ENCODE measurements at places on chromosomes 7 and 10. TPM values are rescaled to one million over a fixed set of nuclear protein-coding genes. Genes with fewer than 3 reads are reported as not detected.

The CFTR gene
- not detected for total RNA-seq

The CPA2 gene
- not detected for total RNA-seq

The AKR1D1 gene
- not detected for total RNA-seq

DNA sequence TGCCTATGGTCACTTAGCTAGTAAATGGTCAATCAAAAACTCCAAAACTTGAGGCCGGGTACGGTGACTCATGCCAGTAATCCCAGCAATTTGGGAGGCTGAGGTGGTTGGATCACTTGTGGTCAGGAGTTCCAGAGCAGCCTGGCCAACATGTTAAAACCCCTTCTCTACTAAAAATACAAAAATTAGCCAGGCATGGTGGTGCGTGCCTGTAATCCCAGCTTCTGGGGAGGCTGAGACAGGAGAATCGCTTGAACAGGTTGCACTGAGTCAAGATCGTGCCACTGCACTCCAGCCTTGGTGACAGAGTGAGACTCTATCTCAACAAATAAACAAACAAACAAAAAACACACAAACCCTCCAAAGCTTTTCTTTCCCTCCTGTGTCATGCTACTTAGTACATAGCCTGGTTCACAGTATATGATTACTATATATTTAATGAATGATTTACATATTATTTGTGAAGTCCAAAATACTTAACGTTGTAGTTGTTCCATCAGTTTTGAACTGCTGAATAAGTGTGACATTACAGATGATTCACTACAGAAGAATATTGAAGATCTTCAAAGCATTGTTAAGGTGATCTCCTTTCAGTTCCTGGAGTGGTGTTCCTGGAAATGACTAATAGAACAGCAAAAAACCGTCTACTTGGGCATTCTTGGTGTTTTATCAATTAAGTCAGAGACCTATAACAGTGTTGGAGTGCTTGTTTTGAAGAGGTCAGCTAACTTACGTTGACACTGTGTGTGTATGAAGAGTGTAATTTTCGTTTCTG, 72.9 kb downstream of the ADK start:
- H3K4me3 ChIP-seq, result no peak overlapping the region
- peak; percentile 66 for DNase-seq
- H3K27ac ChIP-seq, result peak overlapping the region; percentile 28
- no peaks in the 10 kb centered on the region for H3K36me3 ChIP-seq
- H3K4me1 ChIP-seq, result peaks cover 33% of the 10 kb centered on the region

DNA sequence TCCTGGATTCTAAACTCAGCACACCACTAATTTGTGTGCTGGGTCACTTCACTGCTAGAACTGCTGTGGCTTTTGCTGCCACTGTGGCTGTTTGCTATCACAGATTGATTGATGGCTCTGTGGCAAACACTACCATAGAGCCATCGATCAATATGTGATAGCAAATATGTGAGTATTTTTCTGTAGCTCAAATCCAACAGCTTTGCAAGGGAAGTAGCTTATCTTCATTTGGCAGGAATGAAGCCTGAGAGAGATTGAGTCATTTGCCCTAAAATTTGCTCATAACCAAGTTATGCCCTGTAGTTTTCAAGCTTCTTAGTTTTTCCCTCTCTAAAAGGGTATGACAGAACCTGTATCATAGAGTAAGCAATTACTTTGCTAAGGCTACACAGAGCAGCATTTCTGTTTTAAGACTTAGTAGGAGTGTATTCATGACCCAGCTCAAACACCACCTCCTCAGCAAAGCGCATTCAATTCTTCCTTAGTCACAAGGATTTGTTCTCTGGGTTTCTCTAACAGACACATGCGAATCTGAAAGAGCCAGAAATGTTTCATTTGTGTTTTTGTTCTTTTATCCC, 43.1 kb downstream of the MINPP1 start:
- peaks cover 8% of the 10 kb centered on the region for H3K4me1 ChIP-seq
- DNase-seq, result no peak
- no peaks in the 10 kb centered on the region for H3K27me3 ChIP-seq
- H3K4me3 ChIP-seq, result no peak overlapping the region

DNA sequence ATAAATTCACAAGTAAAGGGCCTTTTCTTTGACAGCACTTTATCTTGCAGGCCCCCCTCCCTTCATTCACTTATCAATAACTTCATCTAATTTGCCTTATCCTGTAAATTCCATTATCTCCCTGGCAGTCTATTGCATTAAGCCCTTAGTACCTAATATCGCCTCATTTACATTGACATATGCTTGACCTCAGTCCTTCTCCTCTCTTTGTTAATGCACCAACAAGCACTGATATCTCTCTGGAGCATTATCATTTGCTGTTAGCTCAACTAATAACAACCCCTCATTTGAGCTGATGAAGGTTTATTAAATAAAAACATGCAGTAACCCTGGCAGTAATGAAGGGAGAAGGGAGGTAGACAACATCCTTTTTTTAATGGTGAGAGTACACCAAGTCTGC, 46.8 kb downstream of the EXOC4 start:
- no peak overlapping the region for H3K27ac ChIP-seq
- H3K27me3 ChIP-seq, result no peaks in the 10 kb centered on the region
- H3K4me1 ChIP-seq, result no peaks in the 10 kb centered on the region

DNA sequence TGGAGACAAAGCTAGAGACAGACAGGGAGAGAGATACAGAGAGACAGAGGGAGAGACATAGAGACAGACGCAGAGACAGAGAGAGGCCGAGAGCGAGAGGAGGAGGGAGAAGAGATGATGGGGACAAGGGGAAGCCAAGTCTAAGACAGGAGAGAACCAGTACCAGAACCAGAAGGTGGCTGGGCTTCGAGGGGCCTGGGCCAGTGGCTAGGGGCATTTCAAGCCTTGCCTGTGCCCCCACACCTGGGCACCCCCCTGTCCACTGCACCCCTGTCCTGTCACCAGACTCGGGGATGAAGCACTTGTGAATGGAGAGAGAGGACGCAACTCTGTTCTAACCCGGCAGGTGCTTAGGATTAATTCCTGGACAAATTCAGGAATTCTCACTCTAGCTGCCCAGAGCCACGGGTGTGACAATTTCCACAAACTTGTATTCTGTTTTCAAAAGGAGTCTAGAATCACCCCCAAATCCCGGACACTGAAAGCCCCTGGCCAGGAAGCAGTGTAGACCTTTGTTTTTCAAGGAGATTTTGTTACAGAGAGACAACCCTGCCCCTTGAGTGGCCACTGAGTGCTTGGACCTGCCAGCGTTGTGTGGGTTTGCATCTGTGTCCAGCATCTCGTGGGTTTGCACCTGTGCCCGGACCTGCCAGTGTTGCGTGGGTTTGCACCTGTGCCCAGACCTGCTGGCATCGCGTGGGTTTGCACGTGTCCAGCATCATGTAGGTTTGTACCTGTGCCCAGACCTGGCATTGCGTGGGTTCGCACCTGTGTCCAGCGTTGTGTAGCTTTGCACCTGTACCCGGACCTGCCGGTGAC, 157.3 kb downstream of the WDR37 start:
- H3K27ac ChIP-seq, result no peak overlapping the region
- no peaks in the 10 kb centered on the region for H3K4me1 ChIP-seq
- H3K27me3 ChIP-seq, result no peaks in the 10 kb centered on the region
- no peaks in the 10 kb centered on the region for H3K36me3 ChIP-seq
- no peak overlapping the region for H3K4me3 ChIP-seq

DNA sequence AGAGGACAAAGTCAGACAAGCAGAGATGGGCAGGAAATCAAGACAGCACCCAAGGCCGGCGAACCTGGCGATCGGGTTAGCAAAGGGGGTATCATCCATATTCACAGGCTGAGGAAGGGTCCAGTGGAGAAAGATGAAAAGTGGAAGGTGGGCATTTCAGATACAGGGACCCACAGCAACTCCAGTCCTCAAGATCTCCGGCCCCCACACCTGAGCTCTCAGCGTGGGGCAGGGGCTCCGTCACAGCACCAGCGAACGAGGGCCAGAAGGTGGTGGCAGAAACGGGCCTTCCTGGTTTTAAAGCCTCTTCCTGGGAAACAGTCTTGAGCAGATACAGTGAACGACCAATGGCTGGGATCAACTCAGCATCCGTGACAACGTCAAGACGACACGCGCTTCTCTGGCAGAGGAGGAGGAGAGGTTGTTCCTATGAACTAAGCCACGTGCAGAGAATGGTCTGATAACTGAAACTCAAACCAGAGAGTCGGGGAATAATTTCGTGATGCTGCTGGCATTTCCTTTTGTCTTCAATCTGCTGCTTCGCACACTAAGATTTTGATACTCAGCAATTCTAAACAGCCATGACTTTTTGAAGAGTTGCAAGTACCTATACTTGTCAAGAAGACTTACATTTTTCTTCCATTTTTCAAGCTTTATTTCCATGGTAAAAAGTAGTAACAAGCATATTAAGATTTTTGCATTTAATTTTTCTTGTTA, 219.8 kb downstream of the ZMYND11 start:
- no peak overlapping the region for H3K4me3 ChIP-seq
- H3K4me1 ChIP-seq, result no peaks in the 10 kb centered on the region
- H3K27ac ChIP-seq, result no peak overlapping the region
